ENCODE measurements at places on chromosomes 2 and 18. TPM values are rescaled to one million over a fixed set of nuclear protein-coding genes. Genes with fewer than 3 reads are reported as not detected.

The GREB1 gene
- 0.52 TPM for total RNA-seq

The ATP5F1A gene
- 290 TPM for total RNA-seq

The C2orf72 gene
- 1.3 TPM for total RNA-seq

The BOK gene
- total RNA-seq: 28.5 TPM

The CIAO1 gene
- 37.5 TPM for total RNA-seq

The SCN7A gene
- total RNA-seq: 1.9 TPM

The GNLY gene
- total RNA-seq: not detected

The LANCL1 gene
- 52.4 TPM for total RNA-seq

DNA sequence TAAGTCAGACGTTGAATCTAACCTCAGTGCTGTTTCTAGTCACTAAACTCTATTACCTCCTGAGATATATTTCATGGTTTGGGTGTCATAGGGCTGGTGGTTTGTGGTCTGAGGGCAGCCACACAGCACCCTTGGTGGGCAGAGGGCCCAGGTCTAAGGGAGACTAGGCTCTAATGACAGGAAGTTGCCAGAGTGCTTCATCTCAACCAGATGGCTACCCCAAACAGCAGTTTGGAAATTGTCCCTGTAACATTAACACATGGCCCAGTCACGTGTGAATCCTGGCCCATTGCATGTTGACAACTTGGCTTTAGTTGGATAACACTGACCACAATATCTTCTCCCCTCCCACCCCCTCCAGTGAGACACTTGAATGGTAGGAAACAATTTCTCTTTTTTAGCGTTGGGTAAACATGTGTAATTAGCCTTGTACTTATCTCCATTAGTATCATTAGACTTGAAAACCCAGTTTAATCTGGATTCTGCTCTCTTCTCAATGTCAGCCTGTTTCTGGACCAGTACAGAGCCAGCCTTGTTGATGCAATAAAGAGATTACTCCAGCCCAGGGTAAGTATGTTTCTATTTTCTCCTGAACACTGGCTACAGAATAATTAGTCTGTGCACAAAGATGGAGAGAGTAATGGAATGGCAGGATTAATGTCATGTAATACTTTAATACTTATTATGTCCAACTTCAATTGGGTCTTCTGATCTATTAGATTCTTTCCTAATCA is 187.8 kb upstream of the SIX3 start:
- no peak overlapping the region for H3K4me3 ChIP-seq
- H3K36me3 ChIP-seq: peaks cover 1% of the 10 kb centered on the region
- DNase-seq: no peak

GRCh38 chr2:239244625-239245024 is 156.2 kb downstream of the HDAC4 start:
- H3K27me3 ChIP-seq: no peaks in the 10 kb centered on the region
- peaks cover 31% of the 10 kb centered on the region for H3K4me1 ChIP-seq
- no peaks in the 10 kb centered on the region for H3K36me3 ChIP-seq
- DNase-seq: peak; percentile 81
- no peak overlapping the region for H3K27ac ChIP-seq
- H3K4me3 ChIP-seq: no peak overlapping the region

DNA sequence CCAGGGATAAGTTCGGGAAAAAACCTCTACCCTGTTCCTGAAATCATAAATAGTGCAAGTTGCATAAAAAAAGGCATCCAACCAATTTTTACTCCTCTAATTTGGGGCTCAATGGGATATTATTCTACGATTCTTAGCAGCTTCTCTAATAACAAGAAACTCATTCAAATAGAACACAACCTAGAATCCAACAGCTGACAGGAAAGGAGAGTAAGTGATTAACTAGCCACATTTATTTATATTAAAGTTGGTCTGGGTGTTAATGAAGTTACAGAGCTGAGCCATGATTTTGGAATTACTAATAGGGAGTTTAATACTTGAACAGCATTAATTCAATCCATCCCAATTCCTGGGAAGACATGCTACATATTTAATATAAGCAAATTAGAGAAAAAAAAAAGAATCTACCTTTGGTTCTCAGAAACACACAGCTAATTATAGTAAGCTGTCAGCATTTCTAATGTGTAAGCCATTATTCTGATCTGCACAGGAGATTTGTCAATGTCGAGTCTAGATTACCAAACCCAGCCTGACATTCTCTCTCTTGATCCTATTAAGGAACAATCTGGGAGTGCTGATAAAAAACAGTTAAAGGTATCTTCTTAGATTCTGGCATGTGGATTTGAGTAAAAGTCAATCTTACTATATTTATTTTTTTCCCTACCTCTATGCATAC is 267.7 kb downstream of the NBAS start:
- H3K4me1 ChIP-seq: peaks cover 9% of the 10 kb centered on the region
- no peaks in the 10 kb centered on the region for H3K27me3 ChIP-seq
- DNase-seq: no peak
- no peak overlapping the region for H3K4me3 ChIP-seq
- peaks cover 18% of the 10 kb centered on the region for H3K36me3 ChIP-seq
- no peak overlapping the region for H3K27ac ChIP-seq

GRCh38 chr2:237383991-237384671 is 29.8 kb downstream of the COL6A3 start:
- H3K36me3 ChIP-seq: peaks cover 30% of the 10 kb centered on the region
- H3K27me3 ChIP-seq: no peaks in the 10 kb centered on the region
- DNase-seq: no peak
- no peak overlapping the region for H3K4me3 ChIP-seq
- peaks cover 4% of the 10 kb centered on the region for H3K4me1 ChIP-seq

- no peaks in the 10 kb centered on the region for H3K36me3 ChIP-seq
- no peak overlapping the region for H3K4me3 ChIP-seq
- DNase-seq: no peak
- H3K4me1 ChIP-seq: peaks cover 4% of the 10 kb centered on the region
- H3K27me3 ChIP-seq: peaks cover 23% of the 10 kb centered on the region
Observed at GRCh38 chr2:41710944-41711343, 336.9 kb upstream of the PKDCC start.

- no peaks in the 10 kb centered on the region for H3K27me3 ChIP-seq
- DNase-seq: no peak
- H3K36me3 ChIP-seq: no peaks in the 10 kb centered on the region
- H3K4me1 ChIP-seq: peaks cover 3% of the 10 kb centered on the region
- no peak overlapping the region for H3K27ac ChIP-seq
Observed at GRCh38 chr2:14423145-14423906, 209.2 kb upstream of the LRATD1 start.

GRCh38 chr18:76451396-76452331 is 43.4 kb downstream of the ZNF516 start:
- no peaks in the 10 kb centered on the region for H3K27me3 ChIP-seq
- no peaks in the 10 kb centered on the region for H3K36me3 ChIP-seq
- H3K4me1 ChIP-seq: peaks cover 61% of the 10 kb centered on the region
- no peak for DNase-seq
- H3K4me3 ChIP-seq: peak overlapping the region; percentile 77

GRCh38 chr2:231221761-231222160 is 23.3 kb downstream of the ARMC9 start:
- peak overlapping the region; percentile 40 for H3K4me3 ChIP-seq
- peak overlapping the region; percentile 99 for H3K27ac ChIP-seq
- peaks cover 39% of the 10 kb centered on the region for H3K36me3 ChIP-seq
- no peak for DNase-seq
- H3K27me3 ChIP-seq: no peaks in the 10 kb centered on the region

All from chondrocyte (in vitro differentiated cells).